ENCODE measurements at places on chromosomes 3 and 15.

- no peak for DNase-seq
Observed at GRCh38 chr3:33363113-33363800, 76.9 kb downstream of the UBP1 start.

DNA sequence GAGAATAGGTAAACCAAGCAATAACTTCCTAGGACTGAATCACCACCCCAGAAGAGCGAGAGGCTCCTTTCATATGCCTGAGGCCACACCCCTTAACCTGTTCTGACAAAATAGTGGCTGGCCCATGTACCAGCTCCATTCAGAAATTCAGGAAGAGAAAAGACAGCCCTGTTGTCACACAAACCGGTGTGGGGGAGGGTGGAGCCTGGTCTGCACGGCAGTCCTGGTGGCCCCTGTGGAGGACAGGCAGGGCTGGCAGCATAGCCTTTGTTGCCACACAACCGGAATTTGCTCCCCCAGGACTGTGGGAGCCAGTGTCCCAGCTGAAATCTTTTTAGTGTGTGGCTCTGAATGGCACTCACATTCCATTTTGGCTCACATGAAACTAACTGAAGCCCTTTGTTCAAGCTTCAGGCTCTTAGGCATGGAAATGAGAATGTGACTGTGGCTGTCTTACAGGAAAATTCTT is 23.8 kb downstream of the RLBP1 start:
- no peak for DNase-seq

DNA sequence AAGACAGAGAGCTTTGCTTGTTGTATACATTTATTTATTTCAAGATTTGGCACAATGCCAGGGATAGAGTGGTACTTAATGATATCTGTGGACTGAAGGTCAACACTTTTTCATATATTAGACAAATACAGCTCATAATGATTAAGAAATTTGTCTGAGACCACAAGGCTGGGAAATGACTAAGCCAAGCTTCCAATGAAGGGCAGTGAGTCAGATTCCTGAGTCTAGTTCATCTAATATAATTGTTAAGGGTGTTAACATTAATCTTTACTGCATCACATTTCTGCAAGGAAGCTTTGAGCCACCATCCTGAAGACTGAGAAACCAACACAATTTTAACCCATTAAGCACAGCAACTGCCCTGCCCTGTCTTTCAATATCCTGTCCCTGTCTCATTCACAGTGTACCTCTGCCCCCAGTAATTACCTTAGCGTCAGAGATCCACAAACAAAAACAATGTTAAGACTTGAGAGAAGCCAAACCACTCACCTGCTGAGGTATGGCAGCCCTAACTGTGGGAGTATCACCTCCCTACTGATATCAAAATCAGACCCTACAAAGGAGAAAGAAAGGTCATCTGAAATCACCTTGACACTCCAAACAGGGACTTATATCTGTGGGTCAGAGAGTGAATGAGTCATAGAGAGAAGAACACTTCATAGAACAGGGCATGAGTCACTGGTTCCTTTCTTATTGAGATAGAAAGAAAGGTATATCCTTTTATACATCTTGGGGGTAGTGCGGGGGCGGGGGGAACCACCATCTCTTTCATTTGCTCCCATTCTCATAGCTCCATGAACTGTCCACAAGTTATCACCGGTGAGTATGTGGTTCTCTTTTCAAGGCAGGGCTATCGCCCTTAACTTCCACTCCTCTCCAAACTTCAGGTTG is 74.7 kb downstream of the MAGI1 start:
- DNase-seq: no peak

GRCh38 chr15:65424683-65425082 is 1.9 kb upstream of the IGDCC4 start:
- no peak for DNase-seq

GRCh38 chr3:162262129-162262528 is 765.5 kb downstream of the OTOL1 start:
- DNase-seq: no peak

- DNase-seq: no peak
Observed at GRCh38 chr15:95176794-95177577, 945.6 kb downstream of the MCTP2 start.

GRCh38 chr3:169865176-169865767 is 4.5 kb downstream of the LRRC31 start:
- DNase-seq: peak; percentile 21

- no peak for DNase-seq
Observed at GRCh38 chr3:170350515-170351413, 6.8 kb upstream of the SKIL start.

- DNase-seq: no peak
Observed at GRCh38 chr15:87489902-87490665, 766.5 kb downstream of the NTRK3 start.

DNA sequence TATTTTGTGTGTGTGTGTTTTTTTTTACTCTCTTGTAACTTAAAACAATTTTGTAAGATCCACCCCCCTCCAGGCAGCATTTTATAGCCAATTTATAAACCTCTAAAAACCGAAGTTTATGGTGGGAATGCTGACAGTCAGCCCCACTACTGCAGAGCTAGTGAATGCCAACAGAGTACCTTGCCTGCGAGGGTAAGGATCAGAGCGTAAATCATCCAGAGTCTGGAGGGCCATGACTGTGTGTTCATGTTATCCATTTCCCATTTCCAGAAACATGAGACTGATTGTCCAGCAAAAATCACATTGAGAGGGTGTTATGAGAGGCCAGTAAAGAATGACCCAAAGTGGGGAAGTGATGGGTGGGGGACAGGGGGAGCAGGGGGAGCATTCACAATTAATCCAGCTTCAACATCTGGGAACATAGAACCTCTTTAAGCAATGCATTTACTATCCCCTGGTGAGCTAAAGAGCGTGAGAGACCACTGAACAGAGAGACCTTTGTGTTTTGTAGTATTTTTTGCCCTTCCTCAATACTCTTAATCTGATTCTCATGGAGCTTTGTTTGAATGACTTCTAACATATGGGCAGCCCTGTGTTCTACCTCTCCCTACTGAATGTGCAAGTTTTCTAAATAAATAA is 464.5 kb downstream of the RBMS3 start:
- no peak for DNase-seq

GRCh38 chr15:68378595-68378994 is 53.4 kb downstream of the ITGA11 start:
- no peak for DNase-seq

- DNase-seq: no peak
Observed at GRCh38 chr3:49607796-49608195, 53.5 kb downstream of the BSN start.

GRCh38 chr3:42698911-42699230 is 3.7 kb downstream of the HHATL start:
- no peak for DNase-seq

DNA sequence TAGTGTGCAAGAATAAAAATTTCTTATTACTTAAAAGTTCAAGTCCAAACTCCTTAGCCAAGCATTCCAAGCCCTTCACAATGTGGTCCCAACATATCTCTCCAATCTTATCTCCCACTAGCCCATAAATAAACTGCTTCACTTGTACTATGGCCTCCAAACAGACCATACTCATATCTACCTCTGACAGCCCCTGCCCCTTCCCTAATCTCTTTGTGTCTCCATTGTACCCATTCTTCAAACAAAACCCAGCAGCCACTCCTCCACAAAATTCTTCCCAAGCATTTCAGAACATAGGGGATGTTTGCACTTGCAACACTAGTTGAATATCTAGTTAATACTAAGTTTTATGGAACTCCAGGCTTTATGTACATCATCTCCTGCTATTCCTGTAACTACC is 30.5 kb downstream of the LCMT2 start:
- no peak for DNase-seq

- DNase-seq: no peak
Observed at GRCh38 chr3:94020293-94020692, 8.1 kb downstream of the STX19 start.

- no peak for DNase-seq
Observed at GRCh38 chr3:14764331-14765059, 54.3 kb upstream of the FGD5 start.

DNA sequence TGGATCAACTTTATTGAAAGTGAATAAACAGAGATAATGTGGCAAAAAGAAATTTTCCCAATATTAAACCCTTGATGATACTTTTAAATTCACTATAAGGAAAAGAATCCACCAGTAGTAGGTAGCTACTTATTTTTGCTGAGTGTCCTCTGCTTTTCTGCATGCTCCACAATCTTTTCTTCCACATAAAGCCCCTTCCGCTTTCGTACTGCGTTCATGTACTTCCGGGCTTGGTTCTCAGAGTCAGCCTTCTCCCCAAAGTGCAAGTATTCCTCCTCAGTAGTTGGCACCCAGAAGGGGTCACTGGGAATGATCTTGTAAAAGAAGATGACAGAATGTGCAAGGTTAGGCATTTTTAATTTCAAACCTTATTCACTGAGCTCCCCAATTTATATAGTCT is 84.4 kb upstream of the MEX3B start:
- no peak for DNase-seq

DNA sequence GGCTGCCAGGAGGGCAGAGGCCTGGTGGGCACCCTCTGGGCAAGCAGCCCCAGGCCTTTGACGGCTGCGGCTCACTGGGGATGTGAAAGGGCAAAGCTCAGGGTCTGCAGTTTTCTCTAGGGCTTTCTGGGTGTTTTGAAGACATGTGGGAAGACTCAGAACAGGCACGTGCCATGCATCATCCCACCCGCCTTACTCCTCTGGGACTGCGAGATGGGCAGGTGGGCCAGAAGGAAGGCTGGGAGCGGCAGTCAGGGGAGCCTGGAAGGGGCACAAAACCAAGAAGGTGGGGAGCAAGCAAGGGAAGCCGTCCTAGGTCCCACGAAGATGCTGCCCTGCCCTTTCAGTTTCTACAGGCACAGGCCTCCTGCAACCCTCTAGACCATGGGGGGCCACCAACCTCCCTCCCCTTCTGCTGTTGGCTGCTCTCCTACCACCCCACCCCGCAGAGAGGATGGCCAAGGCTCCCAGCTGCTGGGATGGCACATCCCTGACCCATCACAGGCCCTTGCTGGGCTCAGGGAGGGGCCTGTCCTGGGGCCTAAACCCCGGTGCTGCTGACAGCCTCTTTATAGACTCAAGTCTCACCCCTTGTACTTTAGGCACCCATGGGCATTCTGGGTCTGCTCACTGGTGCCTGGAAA is 71.8 kb upstream of the CTSH start:
- DNase-seq: no peak

- no peak for DNase-seq
Observed at GRCh38 chr15:55823699-55824340, 80.9 kb upstream of the PRTG start.

GRCh38 chr3:137509354-137510045 is 254.6 kb upstream of the SOX14 start:
- DNase-seq: no peak

DNA sequence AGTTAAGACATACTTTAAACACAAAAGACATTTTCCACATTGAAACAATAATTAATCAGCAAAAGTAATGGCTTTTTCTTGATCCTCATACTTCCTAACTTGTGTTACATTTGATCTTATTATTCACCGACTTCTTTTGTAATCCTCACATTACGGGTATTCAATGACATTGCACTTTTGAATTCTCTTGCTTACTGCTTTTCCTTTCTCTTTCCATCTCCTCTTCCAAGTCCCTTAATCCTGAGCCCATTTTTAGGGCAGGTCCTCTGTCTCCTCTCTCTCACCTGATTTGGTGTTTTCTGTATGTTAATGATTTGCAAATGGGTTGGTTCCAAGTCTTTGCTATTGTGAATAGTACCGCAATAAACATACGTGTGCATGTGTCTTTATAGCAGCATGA is 48.5 kb upstream of the RAP2B start:
- DNase-seq: no peak

GRCh38 chr3:67489816-67490215 is 164.6 kb downstream of the SUCLG2 start:
- DNase-seq: no peak

DNA sequence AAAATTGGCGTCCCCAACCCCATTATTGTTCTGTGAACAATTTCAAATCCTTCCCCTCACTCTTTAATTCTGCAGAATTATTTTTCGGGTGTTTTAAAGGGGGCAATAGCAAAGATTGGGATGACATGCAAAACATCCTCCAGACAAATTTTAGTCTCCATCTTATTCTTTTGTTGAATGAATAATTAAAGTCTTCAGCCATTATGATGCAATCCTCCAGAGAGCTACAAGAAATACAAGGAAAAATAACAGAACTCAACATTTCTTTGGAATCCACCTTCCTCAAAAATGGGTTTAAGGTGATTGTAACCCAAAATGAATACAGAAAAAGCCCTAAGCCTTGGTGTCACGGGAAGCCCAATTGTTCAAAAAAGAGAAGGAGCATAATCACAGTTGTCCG is 49.9 kb downstream of the FOXP1 start:
- no peak for DNase-seq

DNA sequence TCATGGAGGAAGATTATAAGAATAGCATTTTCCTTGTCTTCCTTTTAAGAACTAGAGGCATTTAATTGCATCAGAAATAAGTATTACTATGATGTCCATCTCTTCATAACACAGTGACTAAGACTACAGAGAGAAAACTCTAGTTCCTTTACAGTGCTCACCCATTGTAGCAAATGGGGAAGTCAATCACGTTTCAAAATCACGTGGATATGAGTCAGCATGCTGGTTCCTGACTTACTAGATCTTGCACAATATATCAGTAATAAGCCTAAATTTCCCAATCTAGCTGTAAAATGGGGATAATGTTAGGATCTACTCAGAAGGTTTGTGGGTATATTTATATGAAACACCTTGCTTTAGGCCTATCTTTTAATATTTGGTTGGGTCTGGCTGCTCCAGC is 254.8 kb upstream of the EOMES start:
- DNase-seq: peak; percentile 60

DNA sequence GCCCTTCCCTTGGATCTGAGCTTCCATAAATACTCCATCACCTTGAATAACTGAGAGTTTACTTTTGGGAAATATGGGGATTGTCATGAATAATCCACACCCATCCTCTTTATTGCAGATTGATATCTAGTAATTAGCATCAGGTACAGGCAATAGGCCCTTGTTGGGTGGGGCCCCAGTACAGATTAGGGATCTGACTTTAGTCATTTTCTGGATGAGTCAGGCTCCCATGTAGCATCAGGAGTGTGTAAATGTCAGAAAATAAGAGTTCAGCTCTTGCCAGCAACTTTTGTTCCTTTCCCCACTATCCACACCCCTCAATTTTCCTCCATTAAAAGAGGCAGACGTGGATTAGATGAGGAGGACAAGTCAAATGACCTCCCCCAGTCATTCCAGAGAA is 17.7 kb upstream of the SNRK start:
- DNase-seq: no peak

- peak; percentile 53 for DNase-seq
Observed at GRCh38 chr15:85551221-85551832, 170.9 kb downstream of the AKAP13 start.

- DNase-seq: no peak
Observed at GRCh38 chr3:130733236-130733875, 13.3 kb downstream of the PIK3R4 start.

- DNase-seq: no peak
Observed at GRCh38 chr15:44157679-44158078, 37.4 kb downstream of the FRMD5 start.

DNA sequence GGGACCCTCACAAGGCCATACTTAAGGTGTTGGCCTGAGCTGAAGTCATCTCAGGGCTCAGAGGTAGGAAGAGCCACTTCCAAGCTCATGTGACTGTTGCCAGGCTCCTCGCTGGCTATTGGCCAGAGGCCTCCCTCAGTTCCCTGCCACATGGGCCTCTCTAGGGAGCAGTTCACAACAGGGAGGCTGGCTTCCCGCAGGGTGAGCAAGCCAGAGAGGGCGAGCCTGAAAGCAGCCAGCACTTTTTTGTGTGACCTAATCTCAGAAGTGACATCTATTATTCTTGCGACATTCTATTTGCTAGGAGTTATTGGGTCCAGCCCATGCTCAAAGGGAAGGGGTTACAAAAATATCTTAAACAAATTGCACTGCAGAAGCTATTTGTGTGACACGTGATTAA is 201.4 kb downstream of the SSR3 start:
- no peak for DNase-seq

Measured in GF-D8 (cell line).